Kasumi-1 (cell line): ENCODE measurements at places on chromosomes 5 and 9.

GRCh38 chr5:164204338-164204946 is 699.0 kb downstream of the MAT2B start:
- no peak for DNase-seq

DNA sequence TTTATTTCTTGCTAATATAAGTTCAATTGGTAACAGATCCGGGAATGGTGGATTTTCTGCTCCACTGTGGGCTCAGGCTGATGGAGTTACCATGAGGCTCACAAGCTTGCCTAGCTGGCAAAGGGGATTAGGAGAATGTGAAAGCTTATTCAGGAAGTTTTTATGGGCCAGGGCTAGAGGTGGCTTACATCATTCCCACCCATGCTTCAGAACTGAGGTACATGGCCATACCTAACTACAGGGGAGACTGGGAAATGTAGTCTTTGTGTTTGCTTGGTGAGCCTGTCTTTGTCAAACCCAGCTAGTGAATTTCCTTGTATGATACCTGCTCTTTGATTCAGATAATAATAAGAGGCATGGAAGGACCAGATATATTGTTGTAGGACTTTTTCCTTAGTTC is 105.9 kb upstream of the DHFR start:
- no peak for DNase-seq

GRCh38 chr5:163409384-163409783 is 28.0 kb upstream of the CCNG1 start:
- no peak for DNase-seq

DNA sequence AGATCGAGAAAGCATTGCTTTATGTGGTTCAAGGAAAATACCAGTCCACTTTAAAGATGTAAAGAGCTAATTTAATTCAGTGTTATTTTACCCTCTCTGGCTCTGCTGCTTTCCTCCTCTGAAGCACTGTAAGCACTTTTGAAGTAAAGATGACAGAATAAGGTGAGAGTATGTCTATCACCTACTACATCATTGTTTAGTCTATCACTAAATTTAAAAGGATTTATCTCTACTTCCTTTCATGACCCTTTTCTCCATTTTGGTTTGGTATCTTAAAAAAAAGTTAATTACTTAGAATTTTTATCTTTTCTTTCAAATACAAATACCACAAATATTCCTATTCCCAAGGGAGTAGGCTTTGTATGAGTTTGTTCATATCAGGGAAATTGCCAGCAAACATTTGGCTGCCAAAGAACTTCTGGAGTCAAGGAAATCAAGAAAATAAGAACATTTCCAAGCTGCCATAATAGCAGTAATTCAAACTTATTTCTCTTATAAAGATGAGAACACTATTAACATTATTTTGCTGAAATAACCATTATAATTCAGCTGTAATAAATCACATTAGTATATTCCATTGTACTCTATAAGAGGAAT is 77.8 kb downstream of the SLC38A9 start:
- no peak for DNase-seq

DNA sequence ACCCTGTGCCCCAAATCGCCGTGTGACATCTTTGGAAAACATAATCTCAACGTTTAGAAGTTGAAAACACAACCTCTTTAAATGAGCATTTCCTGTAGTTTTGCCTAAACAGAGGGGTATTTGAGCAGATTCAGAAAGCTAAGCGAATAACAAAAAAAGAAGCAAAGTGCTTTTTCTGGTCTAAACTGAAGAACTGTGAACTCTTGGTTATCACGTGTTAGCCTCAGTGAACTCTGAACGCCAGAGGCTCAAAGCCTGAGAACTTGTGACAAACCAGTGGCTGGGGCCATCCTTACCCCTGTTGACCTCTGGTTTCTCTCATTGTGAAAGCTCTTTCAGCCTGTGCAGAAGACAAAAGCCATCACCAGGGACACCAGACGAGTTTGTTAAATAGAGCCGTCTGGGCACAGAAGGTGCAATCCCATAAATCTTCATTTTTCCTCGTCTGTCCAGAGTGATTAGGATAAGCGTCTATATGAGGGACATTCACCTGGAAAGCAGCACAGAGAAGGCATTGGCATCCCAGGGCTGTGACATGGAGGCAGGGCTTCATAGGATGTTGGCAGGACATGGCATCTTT is 61.4 kb upstream of the ICE1 start:
- no peak for DNase-seq

DNA sequence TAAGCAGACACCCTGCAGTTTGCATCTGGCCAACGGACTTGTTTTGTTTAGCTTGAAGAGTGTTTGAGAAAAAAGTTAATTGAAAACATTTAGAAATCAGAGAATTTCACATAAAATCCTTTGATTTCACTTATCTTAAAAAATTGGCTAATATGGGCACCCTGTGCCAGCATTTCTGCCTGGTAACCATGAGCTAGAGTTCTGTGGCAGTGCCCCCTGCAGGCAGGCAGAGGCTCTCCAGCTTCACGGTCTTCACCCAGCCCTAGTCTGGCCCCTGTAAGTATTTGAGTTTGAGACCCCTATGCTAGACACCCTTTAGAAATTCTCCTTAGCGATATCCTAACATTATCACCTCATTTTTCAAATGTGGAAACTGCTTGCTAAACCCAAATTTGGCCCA is 18.8 kb upstream of the FANCC start:
- no peak for DNase-seq

DNA sequence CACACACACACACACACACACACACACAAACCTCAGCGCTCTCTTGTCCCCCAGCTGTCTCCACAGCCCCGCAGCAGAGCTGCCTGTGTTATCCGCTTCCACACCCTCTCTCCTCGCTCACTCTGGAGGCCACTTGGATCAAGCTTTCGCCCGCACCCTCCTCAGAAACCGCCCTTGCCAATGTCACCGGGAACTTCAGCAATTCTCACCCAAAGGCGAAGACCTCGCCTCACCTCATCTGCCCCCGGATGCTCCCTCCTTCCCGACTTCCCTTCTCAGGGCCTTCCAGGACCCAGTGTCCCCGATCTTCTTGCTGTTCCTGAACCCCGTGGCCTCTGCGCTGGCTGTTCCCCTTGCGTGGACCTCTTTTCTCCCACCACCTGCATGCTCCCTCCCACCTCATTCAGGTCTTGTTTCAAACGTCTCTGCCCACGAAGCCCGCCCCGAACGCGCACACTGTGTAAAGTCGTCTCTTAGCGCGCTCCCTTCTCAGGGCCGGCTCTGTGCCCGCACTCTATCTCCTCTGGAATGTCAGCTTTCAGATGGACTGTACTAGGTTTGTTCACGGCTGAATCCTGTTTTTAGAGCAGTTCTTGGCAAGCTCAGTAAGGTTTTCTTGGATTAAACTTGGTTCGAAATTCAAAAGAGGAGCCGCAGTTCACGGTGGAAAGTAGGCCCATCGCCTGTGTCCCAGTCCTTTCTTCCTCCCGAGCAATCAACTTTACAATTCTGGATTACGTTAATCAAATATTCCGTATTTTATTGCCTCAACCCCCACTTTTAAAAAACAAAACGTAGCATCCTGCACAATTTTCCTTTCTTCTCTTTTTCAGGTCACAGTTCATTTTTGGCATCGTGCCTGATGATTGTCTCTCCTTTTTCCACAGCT is 1.0 kb upstream of the TRIM7 start:
- DNase-seq: no peak

GRCh38 chr9:129175515-129175824 is 2.6 kb downstream of the IER5L start:
- DNase-seq: no peak

- no peak for DNase-seq
Measured at GRCh38 chr9:99184110-99184474, 37.6 kb downstream of the ALG2 start.

- no peak for DNase-seq
Measured at GRCh38 chr9:123304340-123304691, 35.9 kb upstream of the STRBP start.

- no peak for DNase-seq
Measured at GRCh38 chr9:38181866-38182265, 112.8 kb upstream of the SHB start.

GRCh38 chr9:128062846-128063831 is 4.0 kb downstream of the NAIF1 start:
- no peak for DNase-seq

- DNase-seq: no peak
Measured at GRCh38 chr9:100879884-100880283, 148.6 kb upstream of the PLPPR1 start.

- DNase-seq: no peak
Measured at GRCh38 chr9:100294806-100295205, 57.9 kb downstream of the TEX10 start.

GRCh38 chr9:84121991-84122523 is 141.5 kb downstream of the RMI1 start:
- no peak for DNase-seq

GRCh38 chr9:18194316-18194715 is 279.6 kb upstream of the ADAMTSL1 start:
- no peak for DNase-seq

DNA sequence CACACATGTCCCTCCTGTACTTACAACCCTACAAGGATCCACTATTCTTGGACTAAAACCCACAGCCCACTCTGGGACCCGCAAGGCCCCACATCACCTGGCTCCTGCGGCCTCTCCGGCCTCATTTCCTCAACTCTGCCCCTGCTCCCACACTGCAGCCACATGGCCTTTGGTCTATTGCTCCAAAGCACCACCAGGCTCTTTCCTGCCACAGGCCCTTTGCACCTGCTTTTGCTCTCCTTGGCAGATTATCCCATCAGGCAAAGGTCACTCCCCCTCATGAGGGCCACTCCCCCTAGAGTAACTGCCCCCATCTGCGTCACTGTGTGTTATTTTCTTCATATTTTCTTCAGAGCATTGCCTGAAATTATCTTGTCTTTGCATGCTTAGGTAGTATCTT is 26.1 kb upstream of the CPLX2 start:
- no peak for DNase-seq

DNA sequence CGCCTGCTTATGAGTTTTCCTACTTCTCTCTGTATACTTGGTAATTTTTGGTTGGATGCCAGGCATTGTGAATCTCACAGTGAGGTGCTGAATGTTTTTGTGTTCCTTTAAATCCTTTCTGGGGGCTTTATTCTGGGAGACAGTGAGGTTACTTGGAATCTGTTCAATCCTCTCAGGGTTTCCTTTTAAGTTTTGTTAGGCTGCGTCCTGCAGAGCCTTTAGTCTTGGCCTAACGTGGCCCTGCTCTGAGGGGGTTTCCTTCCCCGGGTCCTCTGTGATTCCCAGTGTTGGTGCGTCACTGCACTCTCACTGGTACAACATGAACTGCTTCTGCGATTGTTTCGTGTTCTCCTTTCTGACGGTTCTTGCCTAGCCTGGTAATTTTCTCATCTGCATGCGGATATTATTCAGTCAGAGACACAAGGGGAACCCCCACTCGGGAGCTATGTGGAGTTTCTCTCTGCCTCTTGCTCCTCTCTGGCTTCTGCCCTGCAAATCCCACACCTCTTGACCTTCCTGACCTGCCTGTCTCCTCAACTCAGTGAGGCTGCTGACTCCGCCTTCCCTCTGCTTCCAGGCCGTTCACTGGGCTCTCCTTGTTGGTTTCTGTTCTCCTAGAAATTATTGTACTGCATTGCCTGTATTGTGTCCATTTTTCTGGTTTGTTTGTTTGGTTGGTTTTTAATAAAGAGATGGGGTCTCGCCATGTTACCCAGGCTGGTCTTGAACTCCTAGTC is 128.1 kb downstream of the DAB2IP start:
- DNase-seq: no peak

- DNase-seq: no peak
Measured at GRCh38 chr5:83857341-83857740, 136.7 kb upstream of the HAPLN1 start.

DNA sequence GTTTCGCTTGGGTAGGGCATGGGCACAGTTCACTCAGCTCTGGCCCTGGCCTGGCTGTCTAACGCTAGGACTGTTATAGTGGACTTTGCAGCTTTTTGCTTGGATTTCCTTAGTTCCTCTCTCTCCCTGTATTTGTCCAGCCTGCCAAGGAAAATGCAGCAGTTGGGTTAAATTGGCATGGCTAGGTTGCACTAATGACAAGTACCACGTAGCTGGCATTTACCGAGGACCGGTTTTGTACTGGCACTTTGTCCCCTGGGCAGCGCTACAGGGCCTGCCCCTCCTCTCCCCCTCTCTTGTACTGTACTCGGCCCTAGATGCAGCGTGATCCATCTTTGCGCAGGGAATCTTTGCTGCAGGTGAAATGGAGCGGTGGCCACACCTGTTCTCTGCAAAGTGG is 2.4 kb downstream of the WDR5 start:
- no peak for DNase-seq

DNA sequence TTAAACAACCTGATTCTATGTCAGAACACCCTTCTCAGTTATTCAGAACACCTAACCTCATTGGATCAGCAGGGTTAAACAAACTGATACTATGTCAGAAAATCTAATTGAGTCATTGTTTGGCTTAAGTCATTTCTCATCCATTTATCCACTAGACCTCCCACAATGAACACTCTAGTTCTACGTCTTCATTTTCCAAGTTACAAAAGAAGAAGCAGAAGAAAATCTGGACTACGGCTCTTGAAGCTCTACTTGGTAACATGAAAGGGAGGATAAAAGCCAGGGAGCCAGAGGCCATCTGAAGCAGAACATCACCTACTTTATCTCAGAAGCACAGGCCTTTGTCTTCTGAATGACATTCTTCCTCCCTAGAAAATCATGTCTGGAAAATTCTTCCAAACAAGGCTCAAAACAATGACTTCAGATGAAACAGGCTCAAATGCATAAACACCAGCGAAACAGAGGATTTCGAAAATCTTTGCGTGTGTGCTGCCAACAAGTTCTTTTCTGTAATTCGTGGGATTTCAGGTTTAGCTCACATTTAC is 35.4 kb upstream of the TGFBI start:
- no peak for DNase-seq

DNA sequence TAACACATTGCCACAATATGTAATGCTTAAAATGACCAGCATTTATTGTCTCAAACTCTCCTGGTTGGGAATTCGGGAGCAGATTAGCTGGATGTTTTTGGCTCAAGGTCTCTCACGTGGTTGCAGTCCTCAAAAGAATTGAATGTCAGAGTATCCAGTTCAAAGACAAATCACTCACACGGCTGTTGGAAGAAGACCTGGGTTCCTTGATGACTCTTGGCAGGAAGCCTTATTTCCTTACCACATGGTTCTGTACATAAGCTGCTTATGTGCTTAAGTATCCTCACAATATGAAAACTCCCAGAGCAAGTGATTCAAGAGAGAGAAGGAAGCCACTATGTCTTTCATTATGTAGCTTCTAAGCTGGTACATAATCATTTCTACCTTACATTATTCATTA is 230.3 kb upstream of the PTPRD start:
- DNase-seq: no peak

DNA sequence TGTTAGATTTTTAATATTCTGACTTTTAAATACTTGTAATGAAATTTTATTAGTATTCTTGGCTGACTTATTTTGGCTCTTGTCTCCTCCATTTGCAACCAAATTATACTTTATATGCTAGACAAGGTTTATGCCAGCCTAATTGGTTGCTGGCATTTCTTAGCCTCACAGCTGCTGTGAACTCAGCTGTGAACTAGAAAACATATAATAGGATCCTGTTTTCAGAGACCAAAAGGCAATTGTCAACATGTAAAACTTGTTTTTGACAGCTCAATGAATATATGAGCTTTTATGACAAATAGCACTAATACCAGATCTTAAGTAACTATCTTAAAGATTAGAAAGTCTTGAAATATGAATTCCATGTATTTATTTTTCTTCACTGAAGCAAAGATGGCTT is 25.9 kb downstream of the KIF2A start:
- no peak for DNase-seq
